ENCODE measurements at places on chromosomes 4 and X.
A peak's percentile ranks its signal among the peaks of the same experiment; 100 is the strongest.

DNA sequence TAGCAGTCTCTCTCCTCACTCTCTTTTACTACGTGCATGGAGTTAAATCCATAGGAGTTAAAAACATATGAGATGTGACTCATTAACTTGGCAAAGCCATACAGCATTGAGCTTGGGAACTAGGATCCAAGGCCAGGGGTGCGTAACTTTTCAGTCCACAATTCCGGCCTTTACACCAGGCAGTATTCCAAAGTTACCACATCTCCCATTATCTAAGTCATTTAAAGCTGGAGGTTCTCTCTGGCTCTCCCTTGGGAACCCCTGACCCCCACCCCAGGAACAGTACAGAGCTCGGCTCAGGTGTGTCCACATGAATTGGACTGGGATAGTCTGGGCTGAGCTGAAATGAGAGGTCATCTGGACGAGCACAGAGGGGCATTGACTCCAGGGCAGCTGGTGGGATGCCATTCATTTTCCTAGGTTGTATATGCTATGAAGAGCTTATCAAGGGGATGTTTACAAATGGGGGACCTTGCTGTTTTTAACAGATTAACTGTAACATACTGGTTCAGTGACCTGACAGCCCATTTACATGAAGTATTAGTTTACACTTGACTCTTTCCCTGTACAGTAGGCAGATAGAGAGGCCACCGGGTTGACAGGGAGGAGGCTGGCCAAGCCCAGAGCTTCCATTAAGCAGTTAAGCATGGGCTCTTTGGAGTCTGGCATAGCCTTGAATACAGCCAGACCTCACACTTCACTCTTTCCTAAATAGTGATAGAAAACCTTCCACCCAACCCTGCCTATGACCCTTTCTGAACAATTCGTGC, 128.8 kb downstream of the RAB28 start:
- DNase-seq, result no peak

- no peak for DNase-seq
Observed at GRCh38 chrX:79110731-79111130, 33.8 kb upstream of the GPR174 start.

GRCh38 chr4:105058177-105058812, 88.4 kb upstream of the TET2 start:
- no peak for DNase-seq

DNA sequence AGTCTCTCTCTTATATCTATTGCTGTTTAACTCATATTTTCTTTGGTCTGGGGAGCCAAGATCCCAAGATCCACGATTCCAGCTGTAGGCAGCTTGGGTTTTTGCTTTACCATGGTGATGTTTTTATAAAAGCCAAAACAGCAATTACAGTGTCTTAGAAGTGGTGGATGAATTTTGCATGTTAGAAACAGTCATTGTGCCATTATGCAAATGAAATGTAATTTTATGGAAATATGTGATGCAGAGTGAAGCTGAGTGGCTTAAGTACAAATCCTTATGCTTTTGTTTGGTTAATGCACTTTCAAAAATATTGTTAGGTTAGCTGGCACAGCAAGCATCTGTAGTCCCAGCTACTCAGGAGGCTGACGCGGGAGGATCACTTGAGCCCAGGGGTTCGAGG, 32.8 kb upstream of the PTTG2 start:
- DNase-seq, result peak; percentile 50

DNA sequence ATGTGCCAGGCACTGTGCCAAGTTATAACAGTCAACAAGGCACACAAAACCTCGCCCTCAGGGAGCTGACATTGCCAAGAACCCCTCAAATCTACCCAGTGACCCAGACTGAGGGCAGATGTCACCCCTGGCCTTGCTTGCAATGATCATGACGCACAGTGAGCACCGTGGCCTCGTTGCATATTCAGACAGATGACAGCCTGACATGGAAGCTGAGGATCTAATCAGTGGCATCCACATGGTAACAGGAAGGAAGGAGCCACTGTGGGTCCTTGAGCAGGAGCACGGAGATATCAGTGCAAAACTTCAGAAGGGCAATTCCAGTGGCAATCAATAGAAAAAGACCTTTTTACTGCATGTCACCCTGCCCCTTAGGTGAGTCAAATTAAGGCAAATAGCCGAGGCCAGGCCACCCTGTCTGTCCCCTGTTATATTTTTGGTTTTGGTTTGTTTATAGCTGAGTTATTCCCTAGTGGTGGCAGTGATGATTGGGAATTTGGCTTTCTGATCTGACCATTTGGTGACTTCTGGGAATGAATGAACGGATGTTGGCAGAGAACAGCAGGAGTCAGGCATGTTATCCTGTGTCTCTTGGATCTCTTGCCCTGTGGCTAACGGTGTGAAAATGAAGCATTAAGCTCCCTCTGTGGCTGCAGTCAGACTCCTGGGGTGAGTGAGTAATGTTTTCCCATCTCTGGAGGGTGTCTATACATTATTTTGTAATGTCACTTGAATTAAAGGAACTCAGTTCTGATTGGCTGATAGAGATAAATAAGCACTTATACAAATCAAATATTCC, 20.4 kb downstream of the WDR13 start:
- DNase-seq, result no peak

- no peak for DNase-seq
Observed at GRCh38 chr4:571838-572572, 4.1 kb downstream of the TMEM271 start.

- DNase-seq, result no peak
Observed at GRCh38 chr4:14877246-14878225, 124.7 kb upstream of the CPEB2 start.

DNA sequence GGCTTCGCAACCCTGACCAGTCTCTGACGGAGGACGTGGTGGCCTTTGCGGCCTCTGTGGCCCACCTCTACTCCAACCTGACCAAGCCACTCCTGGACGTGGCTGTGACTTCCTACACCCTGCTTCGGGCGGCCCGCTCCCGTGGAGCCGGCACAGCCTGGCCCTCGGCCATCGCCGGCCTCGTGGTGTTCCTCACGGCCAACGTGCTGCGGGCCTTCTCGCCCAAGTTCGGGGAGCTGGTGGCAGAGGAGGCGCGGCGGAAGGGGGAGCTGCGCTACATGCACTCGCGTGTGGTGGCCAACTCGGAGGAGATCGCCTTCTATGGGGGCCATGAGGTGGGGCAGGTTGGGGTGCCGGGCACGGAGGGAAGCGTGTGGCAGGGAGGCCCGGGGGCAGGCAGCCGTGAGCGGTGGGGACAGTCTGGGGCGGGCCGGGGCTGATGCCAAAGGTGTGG, 1.2 kb downstream of the ABCD1 start:
- no peak for DNase-seq

GRCh38 chr4:41380511-41381157, 123.9 kb downstream of the UCHL1 start:
- no peak for DNase-seq

- no peak for DNase-seq
Observed at GRCh38 chrX:120824021-120824420, 51.6 kb downstream of the CT47B1 start.

- DNase-seq, result no peak
Observed at GRCh38 chrX:1392376-1393068, 609 bp upstream of the SLC25A6 start.

- DNase-seq, result no peak
Observed at GRCh38 chr4:155073852-155074251, 134.6 kb upstream of the NPY2R start.

DNA sequence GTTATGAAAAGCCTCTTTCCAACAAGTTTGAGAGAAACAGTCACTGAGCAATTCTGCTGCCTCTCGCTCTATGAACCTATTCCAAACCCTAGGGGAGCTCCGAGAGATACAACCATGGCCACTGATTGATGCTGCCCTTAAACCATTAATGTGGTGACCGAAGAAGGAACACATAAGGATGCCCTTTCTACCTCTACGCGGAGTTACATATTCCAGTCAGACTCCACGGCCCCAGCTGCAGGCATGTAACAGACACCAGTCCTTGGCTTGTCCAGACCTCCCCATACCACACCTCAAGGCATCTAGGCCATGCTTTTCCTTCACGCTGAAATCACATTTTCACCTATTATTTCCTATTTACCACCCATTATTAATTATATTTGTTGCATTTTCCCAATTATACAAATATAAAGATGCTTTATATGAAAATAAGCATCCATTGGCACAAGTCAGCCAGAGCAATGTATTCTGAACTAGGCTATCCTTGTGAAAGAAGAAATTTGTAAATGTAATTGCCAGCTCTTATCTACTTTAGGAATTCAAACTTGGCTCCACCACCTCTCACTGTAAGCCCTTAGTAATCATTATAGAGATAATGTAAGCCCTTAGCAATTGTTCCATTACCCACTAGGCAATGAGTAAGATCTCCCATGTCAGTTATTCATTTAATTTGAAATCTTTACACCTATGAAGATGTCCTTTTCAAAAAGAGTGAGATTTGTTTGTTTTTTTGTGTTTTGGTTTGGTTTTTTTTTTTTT, 338.4 kb downstream of the NR3C2 start:
- no peak for DNase-seq

DNA sequence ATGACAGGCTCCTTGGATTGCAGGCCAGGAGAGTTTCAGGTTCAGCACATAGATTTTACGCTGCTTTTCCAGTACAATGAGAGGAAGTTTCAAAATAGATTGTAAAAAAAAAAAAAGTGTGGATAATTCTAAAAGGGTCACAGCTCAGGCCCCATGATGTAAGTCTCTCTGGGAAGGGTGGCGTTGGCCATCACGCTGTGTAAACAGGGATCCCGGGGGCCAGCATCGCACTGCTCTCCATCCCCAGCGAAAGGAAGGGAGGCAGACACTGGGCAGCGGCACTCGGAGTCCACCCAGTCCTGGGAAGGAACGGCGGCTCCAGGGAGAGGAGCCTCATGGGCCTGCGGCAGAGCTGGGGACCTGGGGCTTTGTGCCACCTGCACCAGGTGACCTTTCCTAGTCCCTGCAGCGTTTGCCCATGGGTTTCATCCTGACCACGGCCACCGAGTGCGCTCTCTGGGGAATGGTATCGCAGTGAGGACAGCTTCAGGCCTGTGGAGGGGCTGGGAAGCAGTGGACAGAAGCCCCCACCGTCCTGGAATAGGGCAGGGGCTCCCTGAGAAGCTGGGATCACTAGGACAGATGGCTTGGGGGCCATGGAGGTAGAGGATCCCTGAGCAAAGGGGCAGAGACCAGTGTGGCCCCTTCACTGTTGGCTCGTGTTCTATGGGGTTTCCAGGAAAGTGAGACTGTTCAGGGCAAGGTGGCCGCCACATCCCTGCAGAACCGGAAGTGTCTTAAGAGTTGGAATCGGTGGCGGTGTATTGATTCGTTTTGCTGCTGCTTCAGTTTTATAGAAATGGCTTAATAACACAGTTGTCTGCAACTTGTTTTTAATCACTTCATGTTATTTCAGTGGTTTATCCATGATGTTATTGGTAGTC, 38.9 kb downstream of the RGS12 start:
- DNase-seq, result no peak

DNA sequence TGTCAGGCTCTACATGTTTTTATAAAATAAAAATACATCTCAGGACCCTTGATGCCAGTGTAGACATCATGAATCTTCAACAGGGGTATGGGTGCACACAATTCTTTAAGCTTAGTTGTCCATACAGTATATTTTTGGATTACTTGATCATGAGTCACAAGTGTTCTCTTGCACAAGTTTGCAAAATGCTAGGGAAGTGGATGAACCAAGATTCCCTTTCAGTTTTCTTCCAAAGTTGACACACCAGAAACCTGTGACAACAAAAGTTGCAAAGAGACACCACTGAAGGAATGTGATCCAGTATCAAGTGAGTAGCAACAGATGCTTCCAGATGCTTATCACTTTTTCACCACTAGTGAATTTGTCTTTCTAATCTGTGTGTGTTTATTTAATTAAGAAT, 1021.2 kb downstream of the PCDH7 start:
- no peak for DNase-seq

GRCh38 chr4:139704915-139705485, 39.4 kb downstream of the MGST2 start:
- DNase-seq, result no peak

DNA sequence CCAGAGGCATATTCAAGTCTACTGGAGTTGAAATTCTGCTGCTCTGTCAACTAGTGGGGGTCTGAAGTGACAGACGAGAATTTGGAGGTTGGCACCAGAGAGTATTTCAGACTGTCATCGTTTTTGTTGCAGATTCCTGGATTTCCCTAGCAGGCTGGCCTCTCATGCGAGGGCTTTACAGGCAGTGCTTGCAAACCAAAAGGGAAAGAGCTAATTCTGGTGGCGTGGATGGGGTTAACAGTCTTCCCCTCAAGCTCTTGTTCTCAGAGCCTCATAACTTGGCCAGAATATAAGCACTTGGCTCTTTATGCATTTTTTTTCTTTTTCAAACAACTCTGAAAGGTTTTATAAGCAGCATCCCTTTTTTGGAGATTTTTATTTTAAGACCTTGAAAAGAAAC, at the start of gene SPARCL1:
Gene SPARCL1, minus strand, starts transcription at position 190 of the 400 bp plus-strand sequence. CDS start 29,802 bp downstream, outside the sequence.
- no peak for DNase-seq

GRCh38 chr4:123652476-123652875, 255.9 kb downstream of the SPRY1 start:
- DNase-seq, result no peak

- DNase-seq, result no peak
Observed at GRCh38 chrX:38154818-38155217, 65.9 kb downstream of the SRPX start.

GRCh38 chrX:109797311-109797975, 64.4 kb upstream of the ACSL4 start:
- DNase-seq, result no peak

- peak; percentile 5 for DNase-seq
Observed at GRCh38 chrX:120653000-120653399, 23.1 kb upstream of the C1GALT1C1 start.
